Ascending aorta (tissue), 2 donors: ENCODE measurements at places on chromosomes 7 and 10. TPM values are rescaled to one million over a fixed set of nuclear protein-coding genes. Genes with fewer than 3 reads are reported as not detected.

DNA sequence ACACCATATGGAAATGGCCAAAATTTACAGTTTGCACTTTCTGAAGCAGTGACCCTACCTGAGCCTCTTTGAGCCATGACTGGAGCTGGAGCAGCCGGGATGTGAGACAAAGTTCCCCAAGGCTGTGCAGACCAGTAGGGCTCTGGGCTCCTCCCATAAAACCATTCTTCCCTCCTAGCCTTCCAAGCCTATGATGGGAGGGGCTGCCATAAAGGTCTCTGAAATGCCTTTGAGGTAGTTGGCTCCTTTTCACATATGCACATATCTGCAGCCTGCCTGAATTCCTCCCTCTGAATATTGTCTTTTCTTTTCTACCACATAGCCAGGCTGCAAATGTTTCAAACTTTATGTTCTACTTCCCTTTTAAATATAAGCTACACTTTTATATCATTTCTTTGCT is 516.6 kb upstream of the POM121L12 start:
- H3K27me3 ChIP-seq: no peaks in the 10 kb centered on the region
- no peak overlapping the region for H3K4me3 ChIP-seq
- H3K36me3 ChIP-seq: no peaks in the 10 kb centered on the region
- no peak for DNase-seq

DNA sequence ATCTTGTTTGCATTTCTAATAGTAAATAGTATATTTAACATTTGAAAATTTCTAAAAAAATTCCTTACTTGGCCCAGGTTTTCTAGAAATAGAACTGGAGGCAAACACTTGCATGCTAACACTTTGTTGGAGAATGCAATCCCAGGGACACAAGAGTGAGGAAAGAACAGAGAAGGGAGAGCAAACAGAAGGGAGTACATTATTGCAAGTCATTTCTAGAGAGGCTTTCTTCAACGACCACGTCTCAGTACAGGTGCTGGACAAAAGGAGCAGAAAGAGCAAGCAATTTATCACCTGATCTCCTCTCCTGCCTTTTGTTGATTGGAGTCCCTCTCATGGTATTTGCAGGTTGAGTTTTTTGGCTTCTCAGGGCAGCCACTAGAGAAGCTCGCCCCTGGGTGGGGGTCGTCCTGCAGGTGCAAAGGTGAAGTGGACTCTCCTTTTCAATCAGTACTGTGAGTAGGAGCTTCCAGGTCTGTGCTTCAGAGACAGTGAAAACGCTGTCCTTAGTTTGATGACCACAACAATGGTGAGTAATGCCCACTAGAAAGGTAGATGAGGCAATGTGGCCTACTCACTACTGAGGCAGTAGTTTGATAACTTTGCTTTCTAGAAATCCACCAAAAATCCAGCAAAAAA is 5.2 kb downstream of the CPED1 start:
- no peaks in the 10 kb centered on the region for H3K36me3 ChIP-seq
- H3K4me3 ChIP-seq: peak overlapping the region; percentile 68
- peaks cover 18% of the 10 kb centered on the region for H3K4me1 ChIP-seq
- no peak for DNase-seq
- H3K27ac ChIP-seq: peak overlapping the region; percentile 88
- no peaks in the 10 kb centered on the region for H3K27me3 ChIP-seq

DNA sequence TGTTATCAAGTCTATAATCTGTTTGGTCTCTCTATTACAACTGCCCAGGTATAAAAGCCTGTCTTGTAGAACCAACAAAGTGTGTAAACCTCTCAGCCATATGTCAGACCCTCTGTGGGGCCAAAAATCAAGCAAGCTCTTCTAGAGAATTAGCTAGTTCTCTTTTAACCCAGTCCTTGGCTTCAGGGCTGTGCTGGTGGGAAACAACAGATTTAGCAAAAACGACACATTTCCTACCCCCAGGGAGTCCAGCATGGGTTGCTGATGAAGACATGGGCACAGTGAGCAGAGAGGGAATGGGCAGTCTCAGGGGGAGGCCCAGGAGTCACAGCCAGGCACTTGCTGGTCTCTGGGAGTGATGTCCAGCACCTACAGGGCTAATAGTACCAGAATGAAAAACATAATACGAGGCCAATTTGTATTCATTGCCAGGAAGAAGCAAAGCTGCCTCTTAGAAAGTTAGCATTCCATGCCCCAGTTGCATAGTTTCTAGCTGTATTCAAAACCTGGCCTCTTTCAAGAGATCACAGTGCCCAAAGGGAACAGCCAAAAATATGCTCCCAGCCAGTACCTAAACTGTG is 80.1 kb downstream of the FRMD4A start:
- no peak overlapping the region for H3K27ac ChIP-seq
- H3K36me3 ChIP-seq: no peaks in the 10 kb centered on the region
- H3K4me3 ChIP-seq: no peak overlapping the region
- no peaks in the 10 kb centered on the region for H3K4me1 ChIP-seq

The TRIL gene
- 13.5 TPM for total RNA-seq

DNA sequence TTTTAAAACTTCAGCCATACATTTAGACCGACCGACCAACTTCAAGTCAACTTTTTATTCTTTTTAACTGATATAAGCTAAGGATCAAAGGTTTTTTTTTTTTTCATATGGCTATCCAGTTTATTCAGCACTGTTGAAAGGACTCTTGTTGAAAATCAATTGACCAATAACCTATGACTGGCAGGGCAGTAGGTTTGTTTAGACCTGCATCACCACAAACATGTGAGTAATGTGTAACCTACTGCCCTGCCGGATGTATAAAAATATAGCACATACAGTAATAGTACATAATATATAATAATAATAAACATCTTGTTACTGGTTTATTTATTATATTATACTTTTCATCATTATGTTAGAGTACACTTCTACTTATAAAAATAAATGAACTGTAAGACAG is 434.6 kb upstream of the SEMA3A start:
- H3K4me3 ChIP-seq: no peak overlapping the region
- no peak overlapping the region for H3K27ac ChIP-seq
- no peaks in the 10 kb centered on the region for H3K36me3 ChIP-seq

DNA sequence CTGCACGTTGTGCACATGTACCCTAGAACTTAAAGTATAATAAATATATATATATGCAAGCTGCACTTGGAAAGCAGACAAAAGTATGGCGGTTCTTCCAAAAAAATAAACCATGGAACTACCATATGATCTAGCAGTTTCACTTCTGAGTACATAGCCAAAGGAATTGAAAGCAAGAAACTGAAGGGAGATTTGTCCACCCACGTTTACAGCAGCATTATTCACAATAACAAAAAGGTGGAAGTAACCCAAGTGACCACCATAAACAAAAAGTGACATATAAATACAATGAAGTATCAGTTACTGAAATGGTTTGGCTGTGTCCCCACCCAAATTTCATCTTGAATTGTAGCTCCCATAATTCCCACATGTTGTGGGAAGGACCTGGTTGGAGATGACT is 525.3 kb upstream of the CELF2 start:
- H3K4me1 ChIP-seq: no peaks in the 10 kb centered on the region
- H3K27me3 ChIP-seq: no peaks in the 10 kb centered on the region
- H3K36me3 ChIP-seq: no peaks in the 10 kb centered on the region
- H3K4me3 ChIP-seq: no peak overlapping the region
- DNase-seq: no peak
- no peak overlapping the region for H3K27ac ChIP-seq

GRCh38 chr7:156223935-156224832 is 411.9 kb upstream of the SHH start:
- no peaks in the 10 kb centered on the region for H3K4me1 ChIP-seq
- H3K4me3 ChIP-seq: no peak overlapping the region
- H3K27me3 ChIP-seq: no peaks in the 10 kb centered on the region
- H3K36me3 ChIP-seq: no peaks in the 10 kb centered on the region
- no peak for DNase-seq
- H3K27ac ChIP-seq: no peak overlapping the region

The PDZD7 gene
- total RNA-seq: 0.53 TPM

DNA sequence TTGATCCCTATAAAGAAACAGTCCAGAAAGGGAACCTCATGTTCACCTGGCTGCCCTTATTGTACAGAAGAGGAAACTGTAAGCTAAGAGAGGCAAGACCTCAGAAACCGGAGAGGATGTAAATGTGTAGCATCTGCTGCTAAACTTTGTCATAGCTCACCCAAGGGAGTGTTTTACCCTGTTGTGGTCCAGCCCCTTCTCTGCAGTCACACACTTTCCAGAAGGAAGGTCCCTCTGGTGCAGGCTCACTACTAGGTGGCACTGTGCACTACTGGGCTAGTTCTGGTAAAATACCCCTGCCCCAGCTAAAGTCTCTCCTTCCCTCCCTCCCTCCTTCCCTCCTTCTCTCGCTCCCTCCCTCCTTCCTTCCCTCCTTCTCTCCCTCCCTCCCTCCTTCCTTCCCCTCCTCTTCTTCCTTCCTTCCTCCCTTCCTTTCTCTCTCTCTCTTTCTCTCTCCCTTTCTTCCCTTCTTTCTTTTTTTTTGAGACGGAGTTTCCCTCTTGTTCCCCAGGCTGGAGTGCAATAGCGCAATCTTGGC is 42.5 kb upstream of the LCOR start:
- no peaks in the 10 kb centered on the region for H3K27me3 ChIP-seq
- no peak overlapping the region for H3K27ac ChIP-seq
- no peak for DNase-seq
- no peaks in the 10 kb centered on the region for H3K36me3 ChIP-seq

GRCh38 chr7:56091591-56091990 is 1.2 kb downstream of the PHKG1 start:
- H3K27ac ChIP-seq: peak overlapping the region; percentile 86
- no peak overlapping the region for H3K4me3 ChIP-seq
- peaks cover 3% of the 10 kb centered on the region for H3K4me1 ChIP-seq
- peaks cover 14% of the 10 kb centered on the region for H3K36me3 ChIP-seq
- no peaks in the 10 kb centered on the region for H3K27me3 ChIP-seq

The C10orf53 gene
- not detected for total RNA-seq

DNA sequence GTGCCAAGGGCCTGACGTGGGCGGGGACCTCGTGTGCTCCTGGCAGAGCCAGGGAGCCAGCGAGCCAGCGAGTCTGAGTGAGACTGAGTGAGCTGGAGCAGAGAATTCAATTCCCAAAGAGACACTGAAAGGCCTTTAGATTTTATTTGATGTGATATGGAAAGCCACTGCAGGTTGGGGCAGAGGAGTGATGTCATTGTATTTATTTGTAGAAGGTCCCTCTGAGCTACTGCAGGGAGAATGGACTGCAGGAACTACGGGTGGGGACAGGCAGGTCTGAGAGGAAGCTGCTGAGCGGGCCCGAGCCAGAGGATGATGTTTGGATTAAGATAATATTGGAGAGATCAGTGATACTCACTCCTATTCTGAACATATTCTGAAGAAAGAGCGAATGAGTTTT is 445.8 kb upstream of the ANKRD30A start:
- no peak overlapping the region for H3K27ac ChIP-seq
- H3K36me3 ChIP-seq: no peaks in the 10 kb centered on the region
- no peaks in the 10 kb centered on the region for H3K27me3 ChIP-seq
- H3K4me3 ChIP-seq: no peak overlapping the region
- H3K4me1 ChIP-seq: no peaks in the 10 kb centered on the region

DNA sequence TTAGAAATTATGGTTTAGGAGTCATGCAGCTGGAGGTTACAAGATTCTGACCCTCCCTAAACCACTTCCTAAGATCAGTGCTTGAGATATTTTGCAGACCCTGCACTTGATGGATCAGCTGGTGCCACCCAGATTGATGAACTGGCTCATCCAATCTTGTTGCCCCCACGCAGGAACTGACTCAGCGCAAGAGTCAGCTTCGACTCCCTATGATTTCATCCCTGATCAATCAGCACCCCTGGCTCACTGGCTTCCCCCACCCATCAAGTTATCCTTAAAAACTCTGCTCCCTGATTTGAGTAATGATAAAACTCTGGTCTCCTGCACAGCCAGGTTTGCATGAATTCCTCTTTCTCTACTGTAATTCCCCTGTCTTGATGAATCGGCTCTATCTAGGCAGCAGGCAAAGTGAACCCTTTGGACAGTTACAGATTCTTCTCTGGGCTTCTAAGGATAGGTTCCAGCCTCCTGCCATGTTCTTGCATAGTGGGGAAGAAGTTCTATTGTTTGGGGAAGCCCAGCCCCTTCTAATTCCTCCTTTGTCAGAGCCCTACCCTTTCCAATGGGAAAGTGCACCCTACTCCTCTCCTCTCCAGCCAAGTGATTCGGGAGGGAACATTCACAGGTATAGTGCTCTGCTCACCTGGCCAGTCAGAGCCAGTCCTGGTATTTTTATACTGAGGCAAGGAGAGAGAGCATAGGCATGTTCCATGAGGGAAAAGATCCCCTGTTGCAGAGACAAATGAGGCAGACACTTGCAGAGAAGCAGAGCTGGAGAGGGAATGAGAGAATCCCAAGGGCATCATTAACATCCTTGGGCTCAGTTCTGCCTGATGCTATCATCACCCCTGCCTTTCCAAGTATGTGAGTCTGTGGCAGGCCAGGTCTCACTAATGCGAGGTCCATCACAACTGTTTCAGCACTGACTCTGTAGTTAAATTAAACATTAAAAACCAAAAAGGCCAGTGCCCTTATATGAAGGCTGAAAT is 224.4 kb upstream of the GALNT17 start:
- no peaks in the 10 kb centered on the region for H3K36me3 ChIP-seq
- H3K4me1 ChIP-seq: no peaks in the 10 kb centered on the region
- no peak for DNase-seq
- H3K27ac ChIP-seq: no peak overlapping the region
- H3K4me3 ChIP-seq: no peak overlapping the region
- H3K27me3 ChIP-seq: no peaks in the 10 kb centered on the region

- no peaks in the 10 kb centered on the region for H3K4me1 ChIP-seq
- DNase-seq: no peak
- H3K4me3 ChIP-seq: no peak overlapping the region
- H3K36me3 ChIP-seq: no peaks in the 10 kb centered on the region
- no peak overlapping the region for H3K27ac ChIP-seq
These were observed 135.2 kb upstream of the PRSS1 start for GRCh38 chr7:142614116-142614515.

- no peak overlapping the region for H3K27ac ChIP-seq
- H3K4me1 ChIP-seq: no peaks in the 10 kb centered on the region
- no peak overlapping the region for H3K4me3 ChIP-seq
- DNase-seq: no peak
- no peaks in the 10 kb centered on the region for H3K36me3 ChIP-seq
- H3K27me3 ChIP-seq: no peaks in the 10 kb centered on the region
These were observed 48.2 kb downstream of the ST8SIA6 start for GRCh38 chr10:17406036-17406834.

- H3K36me3 ChIP-seq: no peaks in the 10 kb centered on the region
- H3K4me1 ChIP-seq: no peaks in the 10 kb centered on the region
These were observed 23.0 kb downstream of the DIP2C start for GRCh38 chr10:666237-667012.

- DNase-seq: no peak
- H3K27ac ChIP-seq: peak overlapping the region; percentile 97
- no peaks in the 10 kb centered on the region for H3K36me3 ChIP-seq
- peaks cover 4% of the 10 kb centered on the region for H3K4me1 ChIP-seq
These were observed 1.6 kb downstream of the PHTF2 start for GRCh38 chr7:77800158-77800557.

The INPP5F gene
- 5.1 TPM for total RNA-seq

- no peak overlapping the region for H3K4me3 ChIP-seq
- no peaks in the 10 kb centered on the region for H3K4me1 ChIP-seq
- H3K36me3 ChIP-seq: no peaks in the 10 kb centered on the region
- no peak for DNase-seq
- H3K27ac ChIP-seq: no peak overlapping the region
These were observed 395.1 kb upstream of the ANKRD30A start for GRCh38 chr10:36730316-36730715.

- no peak for DNase-seq
- no peak overlapping the region for H3K27ac ChIP-seq
- H3K4me1 ChIP-seq: no peaks in the 10 kb centered on the region
- no peaks in the 10 kb centered on the region for H3K36me3 ChIP-seq
- no peak overlapping the region for H3K4me3 ChIP-seq
These were observed 14.0 kb downstream of the RASGEF1A start for GRCh38 chr10:43252783-43253341.

The EGR2 gene
- total RNA-seq: 11.9 TPM
